ENCODE measurements at places on chromosomes 7 and 10.
A peak's percentile ranks its signal among the peaks of the same experiment; 100 is the strongest.

DNA sequence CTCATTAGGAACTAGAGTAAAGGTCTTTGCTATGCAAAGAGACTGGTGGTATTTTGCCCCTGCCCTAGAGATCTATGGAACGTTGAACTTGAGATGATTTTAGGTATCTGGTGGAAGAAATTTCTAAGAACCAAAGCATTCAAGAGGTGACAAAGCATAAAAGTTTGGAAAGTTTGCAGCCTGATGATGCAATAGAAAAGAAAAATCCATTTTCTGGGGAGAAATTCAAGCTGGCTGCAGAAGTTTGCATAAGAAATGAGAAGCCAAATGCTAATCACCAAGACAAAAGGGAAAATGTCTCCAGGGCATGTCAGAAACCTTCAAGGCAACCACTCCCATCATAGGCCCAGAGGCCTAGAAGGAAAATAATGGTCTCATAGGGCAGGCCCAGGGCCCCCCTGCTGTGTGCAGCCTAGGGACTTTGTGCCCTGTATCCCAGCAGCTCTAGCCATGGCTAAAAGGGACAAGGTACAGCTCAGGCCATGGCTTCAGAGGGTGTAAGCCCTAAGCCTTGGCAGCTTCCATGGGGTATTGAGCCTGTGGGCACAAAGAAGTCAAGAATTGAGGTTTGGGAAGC lies 16.5 kb downstream of the TFPI2 start:
- DNase-seq = no peak

DNA sequence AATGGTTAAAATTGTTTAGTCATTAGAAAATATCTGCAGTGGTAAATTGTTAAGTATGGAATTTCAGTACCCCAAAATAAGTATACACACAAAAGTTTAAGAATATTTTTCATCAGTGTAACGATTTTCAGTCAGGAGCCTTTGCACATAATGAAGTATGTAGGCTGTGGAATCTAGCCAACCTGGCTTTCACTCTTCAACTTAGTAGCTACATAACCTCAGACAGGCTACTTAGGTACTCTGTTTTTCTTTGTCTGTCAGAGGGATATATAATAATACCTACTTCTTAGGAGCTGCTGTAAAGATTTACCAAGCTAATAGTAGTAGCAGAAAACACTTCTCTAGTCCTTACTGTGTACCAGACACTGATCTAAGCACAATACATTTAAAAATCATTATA lies 137.5 kb downstream of the ZEB1 start:
- no peak for DNase-seq

DNA sequence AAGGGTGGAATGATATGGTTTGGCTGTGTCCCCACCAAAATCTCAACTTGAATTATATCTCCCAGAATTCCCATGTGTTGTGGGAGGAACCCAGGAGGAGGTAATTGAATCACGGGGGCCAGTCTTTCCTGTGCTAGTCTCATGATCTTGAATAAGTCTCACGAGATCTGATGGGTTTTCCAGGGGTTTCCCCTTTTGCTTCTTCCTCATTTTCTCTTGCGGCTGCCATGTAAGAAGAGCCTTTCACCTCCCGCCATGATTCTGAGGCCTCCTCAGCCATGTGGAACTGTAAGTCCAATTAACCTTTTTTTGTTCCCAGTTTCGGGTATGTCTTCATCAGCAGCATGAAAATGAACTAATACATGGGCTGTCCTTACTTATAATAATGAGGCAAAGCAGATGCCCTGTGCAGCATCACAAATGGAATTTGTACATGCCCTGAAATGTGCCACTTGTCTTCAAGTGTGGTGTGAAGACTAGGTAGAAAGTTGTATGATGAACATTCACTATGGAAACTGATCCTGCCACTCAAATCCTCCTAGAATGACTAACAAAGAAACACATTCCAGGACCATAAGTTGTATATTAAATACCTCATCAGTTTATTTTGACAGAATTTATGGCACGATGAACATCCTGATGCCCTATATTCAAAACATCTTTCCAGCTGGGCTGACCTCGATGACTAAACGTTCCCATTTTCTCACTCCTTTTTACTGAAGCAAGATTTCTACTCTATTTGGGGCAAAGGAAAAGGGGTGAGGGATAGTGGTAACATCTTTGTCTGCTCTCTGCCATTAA lies 122.8 kb upstream of the CTTNBP2 start:
- DNase-seq = no peak

DNA sequence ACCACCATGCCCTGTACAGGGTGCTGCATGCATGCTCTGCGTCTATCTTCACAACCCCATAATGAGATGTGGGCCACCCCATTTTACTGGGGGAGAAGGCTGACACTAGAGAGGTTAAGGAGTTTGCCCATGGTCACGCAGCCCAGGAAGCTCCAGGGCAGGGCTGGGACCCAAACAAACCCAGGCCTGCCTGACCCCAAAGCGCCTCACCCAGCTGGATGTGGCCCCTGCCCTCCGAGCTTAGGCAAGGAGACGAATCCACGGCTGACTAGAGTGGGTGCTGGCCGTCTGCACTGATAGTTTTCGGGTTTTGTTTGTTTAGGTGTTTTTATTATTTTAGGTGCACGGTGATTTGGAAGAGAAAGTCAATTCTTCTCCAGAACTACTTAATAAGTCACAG lies 65.7 kb downstream of the CHST15 start:
- no peak for DNase-seq

DNA sequence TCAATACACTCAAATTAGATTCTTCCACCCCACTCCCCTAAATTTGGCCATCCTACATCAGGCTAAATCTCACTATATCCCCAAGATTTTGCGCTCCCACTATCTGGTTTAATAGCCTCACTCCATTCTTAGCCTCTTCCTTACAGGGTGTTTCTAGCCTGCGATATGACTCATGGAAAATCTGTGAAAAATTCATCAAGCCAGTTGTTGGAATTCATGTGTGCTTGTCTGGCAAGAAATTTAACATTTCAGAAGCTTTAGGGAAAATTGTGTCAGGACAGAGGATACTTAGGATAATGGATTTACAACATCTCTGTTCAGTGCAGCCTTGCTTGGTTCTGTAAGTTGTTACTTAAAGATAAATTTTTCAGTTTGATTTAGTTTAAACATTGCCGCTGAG lies 1249.9 kb upstream of the AUTS2 start:
- DNase-seq = no peak

- no peak for DNase-seq
These were observed 186.7 kb upstream of the ANK3 start for GRCh38 chr10:60576130-60577069.

- DNase-seq = no peak
These were observed 68.0 kb downstream of the SH3PXD2A start for GRCh38 chr10:103787331-103787730.

- no peak for DNase-seq
These were observed 26.0 kb downstream of the CCM2 start for GRCh38 chr7:45026013-45026412.

- no peak for DNase-seq
These were observed 185.1 kb upstream of the NOBOX start for GRCh38 chr7:144588559-144589051.

DNA sequence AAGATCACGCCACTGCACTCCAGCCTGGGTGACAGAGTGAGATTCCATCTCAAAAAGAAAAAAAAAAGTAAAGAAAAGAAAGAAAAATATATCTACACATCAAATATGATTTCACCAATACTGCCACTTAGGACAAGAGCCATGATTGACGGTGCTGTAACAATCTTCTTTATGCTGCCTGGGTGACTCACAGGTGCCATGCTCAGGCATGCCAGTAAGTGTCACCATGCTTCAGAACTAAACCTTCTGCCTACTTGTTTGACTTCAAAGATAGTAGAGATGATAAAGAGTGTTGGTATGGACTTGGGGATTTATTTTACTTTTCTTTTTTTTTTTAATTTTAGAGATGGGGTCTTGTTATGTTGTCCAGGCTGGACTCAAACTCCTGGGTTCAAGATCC lies 33.6 kb upstream of the DNMBP start:
- DNase-seq = no peak

DNA sequence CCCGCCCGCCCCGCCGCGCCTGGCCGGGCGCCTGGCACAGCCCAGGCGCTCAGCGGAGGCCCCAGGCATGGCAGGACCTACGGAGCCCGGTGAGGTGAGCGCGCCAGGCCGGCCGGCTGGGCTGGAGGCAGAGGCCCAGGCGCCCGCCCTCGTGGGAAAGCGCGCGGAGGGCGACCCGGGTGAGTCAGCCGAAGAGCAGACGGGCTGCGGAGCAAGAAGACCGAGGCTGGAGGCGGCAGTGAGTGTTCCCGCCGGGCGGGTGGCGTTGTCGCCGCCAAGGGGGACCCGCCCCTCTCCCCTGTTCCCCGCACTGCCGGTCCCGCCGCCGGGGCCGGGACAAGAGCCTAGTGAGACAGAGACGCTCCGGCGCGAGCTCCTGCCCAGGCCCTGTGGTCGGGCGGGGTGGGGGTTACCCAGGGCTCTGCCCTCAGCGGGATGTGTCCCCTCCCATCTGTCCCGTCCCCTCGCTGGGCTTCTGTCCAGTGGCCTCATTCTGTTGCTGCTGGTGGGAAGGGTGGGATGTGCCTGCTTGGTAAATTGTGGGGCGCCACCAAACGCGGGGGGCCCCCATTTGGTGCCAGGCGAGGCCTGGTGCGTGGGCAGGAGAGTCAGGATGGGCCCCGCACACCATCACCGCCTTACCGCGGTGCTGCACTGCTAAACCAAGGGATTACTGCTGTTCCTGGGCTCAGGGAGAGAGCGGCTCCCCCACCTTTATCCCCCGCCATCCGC lies 17.0 kb upstream of the NODAL start:
- DNase-seq = peak; percentile 76

DNA sequence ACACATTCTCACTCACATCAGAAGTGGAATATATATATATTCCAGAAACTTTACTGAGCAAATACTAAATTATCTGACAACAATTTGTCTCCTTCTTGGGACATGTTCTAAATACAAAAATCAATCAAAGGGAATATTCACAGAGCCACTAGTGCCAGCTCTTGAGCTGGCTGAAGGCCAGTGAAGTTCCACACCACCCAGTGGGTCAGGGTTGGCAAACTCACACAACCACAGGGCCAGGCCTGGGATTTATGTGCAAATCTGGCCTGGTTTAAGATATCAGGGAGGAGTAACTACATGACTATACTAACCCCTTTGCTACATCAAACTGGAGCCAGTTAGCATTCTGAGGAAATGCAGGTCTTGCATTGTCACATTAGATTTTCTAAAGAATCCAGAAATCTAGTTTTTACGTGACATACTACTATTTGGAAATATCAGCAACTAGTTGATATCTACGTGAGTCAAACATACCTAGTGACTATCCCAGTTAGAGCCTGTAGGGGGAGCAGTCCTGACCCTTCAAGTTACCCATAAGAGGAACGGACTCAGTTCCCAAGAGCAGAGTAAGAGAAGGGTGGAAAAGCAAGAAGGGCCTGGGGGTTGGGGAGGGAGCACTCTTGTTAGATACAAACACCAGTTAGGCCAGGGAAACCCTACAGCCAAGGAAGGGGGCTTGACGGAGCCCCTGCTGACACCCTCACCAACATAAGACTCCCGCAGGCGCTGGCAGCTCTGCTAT lies 600.4 kb downstream of the KCNMA1 start:
- DNase-seq = no peak

DNA sequence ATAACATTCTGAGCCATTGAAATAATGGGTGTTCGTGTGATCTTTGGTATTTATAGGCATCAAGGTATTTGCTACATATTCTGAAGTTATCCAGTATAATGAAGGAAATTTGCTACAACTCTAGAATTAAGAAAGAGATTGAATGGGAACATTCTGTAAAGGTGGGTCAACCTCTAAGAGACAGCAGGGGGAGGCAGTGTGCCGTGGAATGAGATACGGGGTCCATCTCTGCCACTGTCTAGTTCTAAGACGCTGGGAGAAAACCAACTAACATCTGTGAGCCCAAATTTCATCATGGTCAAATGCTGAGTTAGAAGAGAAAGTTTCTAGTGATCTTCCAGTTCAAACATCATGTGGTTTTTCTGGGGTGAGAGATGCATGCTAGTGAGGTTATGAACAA lies 368.9 kb downstream of the SORCS1 start:
- no peak for DNase-seq

- no peak for DNase-seq
These were observed 56.8 kb upstream of the SVIL start for GRCh38 chr10:29691564-29692072.

DNA sequence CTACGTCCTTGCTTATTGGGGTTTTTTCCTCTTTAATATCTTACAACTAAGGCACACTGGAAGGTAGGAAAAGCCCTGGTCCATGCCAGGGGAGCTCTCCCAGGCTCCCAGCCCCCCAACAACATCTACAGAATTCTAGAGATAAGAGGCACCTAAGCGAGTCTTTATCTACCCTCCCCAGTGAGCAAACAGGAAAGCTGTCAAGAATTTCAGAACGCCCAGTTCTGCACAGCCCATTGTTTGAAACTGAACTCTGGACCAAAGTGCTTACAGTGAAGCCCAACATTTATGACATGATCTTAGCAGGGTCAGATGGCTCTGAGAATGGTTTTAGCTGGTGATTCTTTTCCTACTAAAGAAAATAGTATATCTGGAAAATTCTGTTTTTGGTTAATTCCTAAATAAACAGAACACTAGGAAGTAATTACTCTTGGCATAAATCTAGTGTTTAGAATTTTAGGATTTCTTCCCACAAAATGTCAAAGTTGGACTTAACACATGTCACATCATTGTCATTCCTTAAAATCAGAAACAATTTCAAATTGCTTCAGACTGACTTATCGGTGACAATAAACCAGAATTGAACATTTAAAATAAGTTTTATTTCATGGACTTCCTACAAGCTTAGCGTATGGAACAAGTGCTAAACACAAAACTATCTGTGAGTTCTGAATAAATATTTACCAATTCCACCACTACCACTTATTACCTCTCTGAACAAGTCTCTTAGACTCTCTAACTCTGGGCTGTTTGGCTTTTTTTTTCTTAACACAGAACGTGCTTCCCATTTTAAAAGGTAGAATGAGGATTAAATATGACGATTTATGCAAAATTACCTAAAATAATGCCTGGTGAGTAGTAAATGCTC lies 31.3 kb upstream of the RNF32 start:
- DNase-seq = no peak

DNA sequence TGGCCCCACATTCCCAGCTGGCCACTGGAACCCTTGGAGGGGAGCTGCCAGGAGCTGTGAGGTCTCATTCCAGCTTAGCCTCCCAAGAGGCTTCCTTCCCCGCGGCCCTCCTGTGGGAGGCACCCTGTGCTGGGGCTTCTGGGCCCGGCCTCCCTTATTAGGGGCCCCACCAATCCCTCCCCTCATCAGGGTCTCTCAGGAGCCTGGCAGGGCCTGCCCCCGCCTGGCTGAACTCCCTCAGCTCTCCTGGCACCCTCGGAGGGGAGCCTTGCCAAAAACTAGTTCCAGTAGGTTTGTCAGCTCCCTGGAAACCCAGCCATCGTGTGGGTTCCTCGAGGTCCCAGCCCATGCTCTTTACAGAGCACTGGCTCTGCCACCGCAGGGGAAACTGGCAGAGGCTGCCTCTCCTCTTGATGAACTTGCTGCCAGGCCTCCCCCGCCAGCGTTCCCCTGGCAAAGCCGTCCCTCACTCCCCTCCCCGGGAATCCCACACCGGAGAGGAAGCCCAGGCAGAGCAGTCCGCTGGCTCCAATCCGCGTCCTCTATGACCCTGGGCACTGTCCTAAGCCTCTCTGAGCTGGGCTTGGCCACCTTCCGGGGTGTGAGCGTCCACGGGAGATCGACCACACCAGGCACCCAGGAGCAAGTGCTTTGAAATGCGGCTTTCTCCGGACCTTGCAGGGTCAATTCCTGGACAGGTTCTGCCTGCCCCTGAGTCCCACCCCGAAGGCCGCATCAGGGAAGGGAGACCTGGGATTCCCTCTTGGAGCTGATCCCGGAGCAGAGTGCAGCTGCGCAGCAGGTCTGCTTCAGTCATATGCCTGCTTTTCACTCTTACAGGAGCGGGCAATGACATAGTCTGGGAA lies 139.8 kb downstream of the ARHGAP22 start:
- DNase-seq = peak; percentile 49
